ENCODE measurements at places on chromosomes 6 and 20.

- DNase-seq: no peak
These were observed 290.5 kb upstream of the MANEA start for GRCh38 chr6:95286874-95287273.

- DNase-seq: no peak
These were observed 4.3 kb upstream of the DCBLD1 start for GRCh38 chr6:117477988-117478852.

GRCh38 chr6:15392182-15392581 lies 146.3 kb downstream of the JARID2 start:
- DNase-seq: no peak

DNA sequence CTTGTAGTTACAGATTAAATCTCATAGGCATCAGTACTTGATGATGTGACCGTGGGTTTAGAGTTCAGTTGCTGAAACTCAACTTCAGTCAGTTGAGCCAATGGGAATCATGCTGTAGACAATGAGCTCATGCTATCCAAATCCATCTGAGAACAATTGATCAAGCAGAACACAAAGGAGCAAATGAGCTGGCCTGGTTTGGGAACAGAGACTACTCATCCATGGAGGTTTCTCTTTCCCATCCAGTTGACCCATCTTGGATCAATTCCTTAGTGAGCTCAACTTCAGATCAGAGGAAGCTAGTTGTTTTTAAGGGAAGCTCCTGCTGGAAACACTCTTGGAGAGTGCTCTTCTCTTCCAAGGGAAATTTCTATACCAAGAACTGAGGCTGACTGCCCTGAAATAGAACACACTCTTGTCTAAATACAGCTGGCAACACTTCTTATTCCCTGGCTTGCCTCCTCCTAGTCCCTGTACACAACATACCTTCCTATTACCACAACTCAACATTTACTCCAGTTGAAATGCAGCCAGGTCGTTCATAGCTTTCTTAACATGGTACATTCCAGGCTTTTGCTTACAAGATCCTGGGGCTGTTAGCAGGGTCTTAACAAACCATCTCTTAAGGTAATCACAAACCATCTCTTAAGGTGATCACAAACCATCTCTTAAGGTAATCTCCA lies 203.9 kb upstream of the PRDM1 start:
- no peak for DNase-seq

DNA sequence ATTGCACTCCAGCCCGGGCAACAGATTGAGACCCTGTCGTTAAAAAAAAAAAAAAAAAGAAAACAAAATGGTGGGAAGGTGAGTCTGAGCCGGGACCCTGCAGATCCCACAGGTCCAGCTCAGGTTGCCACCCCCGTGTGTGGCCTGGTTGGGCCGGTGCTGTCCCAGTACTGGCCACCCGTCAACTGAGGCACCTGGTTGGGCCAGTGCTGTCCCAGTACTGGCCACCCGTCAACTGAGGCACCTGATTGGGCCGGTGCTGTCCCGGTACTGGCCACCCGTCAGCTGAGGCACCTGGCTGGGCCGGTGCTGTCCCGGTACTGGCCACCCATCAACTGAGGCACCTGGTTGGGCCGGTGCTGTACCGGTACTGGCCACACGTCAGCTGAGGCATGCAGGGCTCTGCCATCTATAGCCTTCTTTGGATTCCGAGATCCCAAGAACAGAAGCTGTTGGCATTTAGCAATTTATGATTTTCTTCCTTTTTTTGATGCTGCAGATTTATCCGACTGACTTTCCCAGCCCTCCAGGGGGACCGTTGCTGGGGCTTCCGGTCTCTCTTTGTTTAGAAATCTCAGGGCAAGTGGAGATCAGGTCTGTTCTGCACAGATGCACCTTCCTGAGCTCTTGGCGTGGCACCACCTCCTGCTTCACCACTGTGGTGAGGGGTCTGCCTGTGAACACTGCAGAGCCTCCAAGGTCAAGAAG lies 113.8 kb downstream of the SYCP2 start:
- DNase-seq: no peak

GRCh38 chr6:21384216-21384615 lies 209.3 kb upstream of the SOX4 start:
- DNase-seq: no peak

DNA sequence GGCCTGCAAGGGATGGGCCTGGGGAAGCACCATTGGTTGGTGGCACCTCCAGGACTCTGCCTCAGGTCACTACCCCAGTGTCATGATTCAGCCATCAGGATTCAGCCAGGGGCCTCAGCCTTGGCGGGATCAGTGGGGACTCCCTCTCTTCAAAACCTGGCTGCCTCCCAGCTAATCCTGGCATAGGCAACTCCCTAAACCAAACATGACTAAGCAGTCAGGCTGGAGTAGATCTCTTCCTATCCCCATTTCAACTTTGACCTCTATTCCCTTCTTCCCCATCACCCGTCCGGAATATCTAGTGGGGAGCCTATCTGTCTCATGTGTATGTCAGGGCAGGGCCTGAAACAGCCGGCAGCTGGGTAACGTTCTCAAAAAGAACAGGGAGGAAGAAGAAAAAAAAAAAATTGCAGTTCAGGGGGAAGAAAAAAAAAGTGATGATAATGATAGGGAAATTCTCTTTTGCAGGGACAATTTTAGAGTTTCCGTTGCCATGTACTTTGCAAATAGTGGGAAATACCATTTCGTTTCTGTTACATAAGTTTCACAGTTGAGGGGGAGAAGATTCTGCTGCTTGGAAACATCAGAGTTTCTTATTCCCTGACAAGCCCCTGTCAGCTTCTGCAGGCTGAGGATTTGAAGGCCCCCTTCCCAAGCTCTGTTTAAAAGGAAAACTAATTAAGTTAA lies 4.1 kb upstream of the PREX1 start:
- DNase-seq: no peak

DNA sequence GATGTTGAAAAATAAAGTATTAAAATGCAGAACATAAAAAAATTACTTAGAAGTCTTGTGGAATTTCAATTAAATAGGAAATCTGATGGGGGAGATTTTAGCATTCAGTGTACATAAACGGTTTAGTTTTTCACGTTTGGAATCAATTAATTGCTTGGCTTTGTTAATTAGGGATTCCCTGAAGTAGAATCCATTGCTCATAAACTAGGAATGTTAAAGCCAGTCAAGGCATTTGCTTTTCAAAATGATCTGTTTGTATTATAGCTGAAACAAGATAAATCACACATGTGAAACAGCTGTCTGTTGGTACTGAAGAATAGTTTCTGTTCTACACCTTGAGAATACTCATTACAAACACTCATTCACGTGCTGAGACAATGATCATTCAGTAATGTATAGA lies 297.9 kb downstream of the TBC1D7 start:
- no peak for DNase-seq

GRCh38 chr20:51573576-51574243 lies 31.2 kb upstream of the NFATC2 start:
- DNase-seq: no peak

- DNase-seq: no peak
These were observed 108.5 kb downstream of the MAP3K4 start for GRCh38 chr6:161100072-161100471.

DNA sequence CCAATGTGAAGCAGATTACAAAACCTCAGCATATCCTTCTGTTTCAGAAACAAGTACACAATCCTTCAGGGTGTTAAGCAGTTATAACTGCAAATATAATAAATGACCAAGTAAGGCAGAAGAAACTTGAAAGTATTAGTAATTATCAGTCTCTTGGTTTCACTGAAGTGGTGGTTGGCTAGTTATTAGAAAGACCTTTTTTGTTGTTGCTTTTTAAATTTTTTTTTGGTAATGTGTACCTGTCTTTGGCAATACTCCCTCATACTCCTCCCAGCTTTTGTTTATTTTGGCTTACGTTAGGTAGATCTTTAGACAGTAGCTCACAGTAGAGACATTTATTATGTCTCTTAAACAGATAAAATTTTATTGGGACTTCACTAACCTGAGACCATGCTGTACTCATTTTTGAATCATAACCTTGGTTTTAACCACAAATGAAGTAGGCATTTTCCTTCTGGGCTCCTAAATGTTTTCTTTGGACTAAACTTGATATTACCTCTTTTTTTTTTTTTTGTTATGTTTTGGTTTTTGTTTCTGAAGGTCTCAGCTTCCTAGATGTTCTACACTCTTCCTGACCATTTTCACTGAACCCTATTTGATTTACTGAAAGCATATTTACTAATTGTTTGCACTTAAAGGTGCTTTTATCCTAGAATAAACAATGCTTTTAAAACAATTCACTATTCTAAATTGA lies 6.4 kb downstream of the CD2AP start:
- DNase-seq: no peak

DNA sequence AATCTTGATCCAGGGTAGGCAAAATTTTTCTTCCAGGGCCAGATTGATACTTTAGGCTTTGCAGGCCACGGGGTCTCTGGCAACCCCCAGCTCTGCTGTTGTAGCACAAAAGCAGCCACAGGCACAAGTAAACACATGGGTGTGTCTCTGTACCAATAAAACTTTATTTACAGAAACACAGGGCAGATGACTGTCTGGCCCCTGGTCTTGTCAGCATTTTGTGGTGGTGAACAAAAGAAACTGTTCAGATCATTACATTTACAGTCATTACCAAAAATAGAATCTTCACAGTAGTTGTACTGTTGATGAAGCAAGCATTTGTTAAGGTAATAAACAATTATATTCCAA lies 45.0 kb upstream of the KIF25 start:
- DNase-seq: no peak

DNA sequence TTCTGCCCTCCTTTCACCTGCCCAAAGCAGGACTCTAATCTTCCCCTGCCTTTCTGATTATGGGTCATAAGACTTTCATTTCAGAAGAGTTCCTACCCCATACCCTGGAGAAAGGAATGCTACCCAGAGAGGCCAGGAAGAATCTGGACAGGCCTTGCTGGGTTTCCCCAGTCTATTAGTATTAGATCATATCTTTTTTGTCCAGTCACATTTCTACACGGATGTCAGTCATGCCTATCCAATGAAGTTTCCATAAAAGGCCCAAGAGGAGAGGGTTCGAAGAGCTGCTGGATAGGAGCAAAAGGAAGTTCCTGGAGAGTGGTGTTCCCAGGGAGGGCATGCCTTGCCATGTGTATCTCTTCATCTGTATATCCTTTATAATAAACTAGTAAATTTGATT lies 3.2 kb downstream of the POLH start:
- no peak for DNase-seq

DNA sequence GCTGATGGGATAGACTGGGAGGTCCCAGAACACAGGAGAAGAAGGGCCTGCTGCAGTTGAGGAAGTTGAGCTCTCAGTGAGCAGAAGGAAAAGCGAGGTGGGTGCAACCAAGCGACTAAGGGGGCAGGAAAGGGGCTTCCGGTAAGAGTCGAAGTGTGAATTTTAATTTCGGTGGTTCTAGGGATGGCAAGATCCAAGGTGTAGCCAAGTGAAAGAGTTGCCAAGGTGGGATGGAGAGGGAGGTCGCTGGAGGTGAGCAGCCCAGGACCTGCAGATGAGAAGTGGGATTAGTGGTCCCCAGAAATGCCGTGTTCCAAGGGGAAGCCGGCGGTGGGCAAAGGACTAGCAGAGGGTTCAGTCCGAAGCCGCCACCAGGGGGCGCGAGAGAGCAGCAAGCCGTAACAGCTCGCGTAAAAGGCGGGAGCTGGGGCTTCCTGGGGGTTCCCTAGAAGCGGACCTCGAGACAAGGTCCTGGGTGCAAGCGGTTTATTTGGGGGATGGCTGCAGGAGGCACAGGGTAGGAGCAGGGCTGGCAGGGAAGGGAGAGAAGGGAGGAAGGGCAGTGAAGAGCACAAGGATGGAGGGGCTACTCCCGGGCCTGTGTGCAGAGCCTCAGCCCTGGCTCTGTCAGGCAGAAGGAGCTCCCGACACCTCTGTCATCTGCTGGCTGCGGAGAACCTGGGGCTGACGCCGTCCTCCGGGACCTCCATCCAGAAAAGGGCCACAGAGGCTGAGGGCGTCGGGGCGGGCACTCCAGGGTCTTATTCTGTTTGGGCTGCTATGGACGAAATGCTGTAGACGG lies 103.6 kb downstream of the PAX1 start:
- no peak for DNase-seq

- DNase-seq: no peak
These were observed 108.4 kb downstream of the SLC16A10 start for GRCh38 chr6:111195656-111196055.

GRCh38 chr6:148814082-148814790 lies 67.4 kb downstream of the UST start:
- DNase-seq: no peak

DNA sequence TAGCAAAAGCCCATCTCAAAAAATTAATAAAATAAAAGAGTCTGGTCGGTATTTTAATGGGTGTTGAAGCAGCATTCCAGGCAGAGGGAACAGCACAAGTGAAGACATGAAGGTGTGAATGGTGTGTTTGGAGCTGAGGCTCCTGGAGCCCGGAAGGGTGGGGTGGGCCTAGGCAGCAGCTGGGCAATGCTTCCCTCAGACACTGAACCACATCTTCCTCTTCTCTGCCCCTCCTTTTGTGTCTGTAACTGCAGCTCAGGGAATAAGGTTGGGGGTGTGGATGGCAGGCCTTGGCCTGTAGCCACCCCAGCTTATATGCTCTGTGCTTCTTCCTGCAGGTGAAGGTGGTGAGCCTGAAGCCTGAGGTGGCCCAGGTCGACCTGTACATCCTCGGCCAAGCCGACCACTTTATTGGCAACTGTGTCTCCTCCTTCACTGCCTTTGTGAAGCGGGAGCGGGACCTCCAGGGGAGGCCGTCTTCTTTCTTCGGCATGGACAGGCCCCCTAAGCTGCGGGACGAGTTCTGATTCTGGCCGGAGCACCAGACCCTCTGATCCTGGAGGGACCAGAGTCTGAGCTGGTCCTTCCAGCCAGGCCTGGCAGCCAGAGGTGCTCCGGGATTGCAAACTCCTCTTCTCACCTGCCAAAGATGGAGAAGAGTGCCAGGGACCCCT lies 26.6 kb downstream of the POFUT1 start:
- DNase-seq: no peak

GRCh38 chr6:136550045-136550329 lies 235 bp downstream of the MAP7 start:
- DNase-seq: no peak

- no peak for DNase-seq
These were observed 38.6 kb downstream of the ASXL1 start for GRCh38 chr20:32396646-32397160.

DNA sequence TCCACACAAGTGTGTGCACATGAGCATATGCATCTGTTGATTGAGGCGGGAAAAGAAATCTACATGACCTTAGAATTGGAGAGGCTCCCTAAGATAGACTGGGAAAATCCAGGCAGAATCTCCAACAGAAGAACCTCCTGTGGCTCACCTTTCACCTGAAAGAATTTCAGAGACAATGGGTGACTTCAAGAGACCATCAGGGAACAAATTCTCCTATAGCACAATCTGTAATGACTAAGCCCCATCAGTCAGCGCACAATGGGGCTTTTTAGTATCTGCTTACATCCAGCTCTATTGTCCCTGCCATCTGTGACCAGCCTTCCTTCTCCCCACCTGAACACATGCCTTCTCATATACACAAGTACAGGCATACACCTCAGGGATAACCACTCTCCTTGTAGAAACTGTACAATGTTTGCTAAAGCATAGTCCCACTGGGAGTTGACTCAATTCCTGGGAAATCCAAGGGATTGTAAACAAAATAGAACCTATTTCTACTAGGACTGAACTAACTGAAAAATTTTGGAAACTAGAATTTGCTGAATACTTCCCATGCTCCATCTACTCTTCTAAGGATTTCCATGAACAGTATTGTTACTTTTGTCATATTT lies 150.8 kb upstream of the STXBP5 start:
- DNase-seq: no peak

All from stimulated activated CD4-positive, alpha-beta T cell treated with anti-CD3 and anti-CD28 coated beads, Interleukin-1b, Interleukin-23, amount 100 ng/mL, for 1 hour (primary cell).